H9 (cell line): ENCODE measurements at places on chromosomes 5 and 9. TPM values are rescaled to one million over a fixed set of nuclear protein-coding genes. Genes with fewer than 3 reads are reported as not detected.
A peak's percentile ranks its signal among the peaks of the same experiment; 100 is the strongest.

Gene FCN2
- total RNA-seq: not detected in 2 replicates

Gene MYO10
- total RNA-seq: 125 and 127 TPM in 2 replicates

Gene SHC3
- 1.3 and 1.8 TPM in 2 replicates for total RNA-seq

Gene RFESD
- total RNA-seq: 1.7 and 2.6 TPM in 2 replicates

Gene SHOC1
- not detected in 2 replicates for total RNA-seq

Gene CD274
- total RNA-seq: 0.13 TPM in 1 of 2 replicates, not detected in the other

Gene TMEM250
- 48.1 and 48.3 TPM in 2 replicates for total RNA-seq

Gene RIMOC1
- total RNA-seq: 42.7 and 43.3 TPM in 2 replicates

Gene SV2C
- total RNA-seq: 0.02 and 0.09 TPM in 2 replicates

Gene DIRAS2
- total RNA-seq: not detected in 2 replicates

DNA sequence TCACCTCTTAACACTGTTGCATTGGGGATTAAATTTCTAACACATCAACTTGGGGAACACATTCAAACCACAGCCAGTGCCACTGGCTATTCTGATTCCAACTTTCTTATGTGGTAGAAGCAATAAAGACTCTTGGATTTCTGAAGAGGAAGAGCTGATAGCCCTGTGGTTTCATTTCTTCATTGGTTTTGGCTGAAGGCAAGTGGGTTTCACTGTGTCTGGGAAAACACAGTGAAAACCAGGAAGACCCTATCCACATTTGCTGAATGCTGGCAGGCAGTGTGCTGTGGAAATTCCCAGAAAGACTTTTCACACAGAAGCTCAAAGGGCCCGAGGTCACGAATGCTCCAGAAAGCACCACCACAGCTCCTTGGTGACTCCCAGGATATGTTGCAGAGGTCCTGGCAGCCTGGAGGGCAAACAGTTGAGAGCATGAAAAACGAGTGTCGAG, 67.1 kb downstream of the DAPK1 start:
- DNase-seq: no peak

GRCh38 chr9:109604131-109604530, 106.0 kb upstream of the PTPN3 start:
- no peak for DNase-seq

DNA sequence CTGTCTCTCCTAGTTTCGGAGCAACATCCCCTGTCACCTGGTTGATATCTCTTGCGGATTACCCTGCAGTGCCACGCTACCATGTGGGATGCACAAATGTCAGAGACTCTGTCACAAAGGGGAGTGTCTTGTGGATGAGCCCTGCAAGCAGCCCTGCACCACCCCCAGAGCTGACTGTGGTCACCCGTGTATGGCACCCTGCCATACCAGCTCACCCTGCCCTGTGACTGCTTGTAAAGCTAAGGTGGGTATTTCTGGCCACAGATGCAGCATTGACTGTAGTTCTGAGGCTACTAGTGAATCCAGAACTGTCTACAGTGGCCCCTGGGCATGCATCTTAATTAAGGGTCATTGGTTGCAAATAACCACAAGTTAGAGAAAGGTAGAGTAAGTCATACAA, 50.8 kb downstream of the AQP7 start:
- DNase-seq: no peak

DNA sequence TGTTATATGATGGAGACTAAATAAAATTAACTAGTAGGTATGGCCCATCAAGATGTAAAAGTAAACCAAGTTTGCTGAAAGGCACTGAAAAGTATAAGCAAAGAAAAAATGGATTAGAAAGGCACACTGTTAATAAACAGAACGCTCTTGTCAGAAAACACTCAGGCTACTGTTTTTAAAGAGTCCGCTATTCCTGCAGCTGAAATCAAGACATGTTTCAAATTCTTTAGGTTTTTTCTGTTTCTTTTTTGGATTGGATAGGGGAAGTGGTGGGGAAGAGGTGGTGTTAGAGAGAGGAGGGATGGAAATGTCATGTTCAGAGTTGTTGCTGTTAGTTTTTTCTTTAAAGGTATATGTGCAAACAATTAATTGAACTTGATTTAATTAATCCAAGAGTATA, 17.5 kb downstream of the OSTF1 start:
- no peak for DNase-seq

GRCh38 chr5:176609724-176610434, at the start of gene GPRIN1:
Gene GPRIN1, minus strand, starts transcription at chr5:176610156. Its CDS starts 10,322 bp downstream, at chr5:176599834.
- peak; percentile 76 for DNase-seq

- no peak for DNase-seq
These were observed at the start of gene ADCY2 for GRCh38 chr5:7395947-7396712. Gene ADCY2, plus strand, starts transcription at chr5:7396138. Its CDS starts 159 bp downstream, at chr5:7396297.

- DNase-seq: no peak
These were observed 33.7 kb downstream of the NIM1K start for GRCh38 chr5:43225649-43226245.

GRCh38 chr9:134032456-134033222, 7.4 kb downstream of the BRD3OS start:
- DNase-seq: no peak

GRCh38 chr5:132417889-132418485, 48.5 kb downstream of the SLC22A5 start:
- DNase-seq: no peak

DNA sequence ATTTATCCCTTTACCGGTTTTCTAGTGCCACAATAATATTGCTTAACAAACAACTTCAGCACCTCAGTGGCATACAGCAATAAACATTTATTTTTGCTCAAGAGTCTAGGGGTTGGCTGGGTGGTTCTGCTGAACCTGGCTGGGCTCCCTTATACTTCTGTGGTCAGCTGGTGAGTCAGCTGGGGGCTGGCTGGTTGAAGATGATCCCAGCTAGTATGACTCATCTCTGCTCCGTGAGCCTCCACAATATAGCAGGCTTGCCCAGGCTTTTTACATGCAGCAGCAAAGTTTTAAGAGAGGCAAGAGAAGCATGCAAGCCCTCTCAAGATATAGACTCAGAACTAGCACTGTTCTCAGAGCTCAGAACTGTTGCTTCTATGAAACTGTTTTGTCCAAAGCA, 523.5 kb upstream of the CLINT1 start:
- peak; percentile 42 for DNase-seq

DNA sequence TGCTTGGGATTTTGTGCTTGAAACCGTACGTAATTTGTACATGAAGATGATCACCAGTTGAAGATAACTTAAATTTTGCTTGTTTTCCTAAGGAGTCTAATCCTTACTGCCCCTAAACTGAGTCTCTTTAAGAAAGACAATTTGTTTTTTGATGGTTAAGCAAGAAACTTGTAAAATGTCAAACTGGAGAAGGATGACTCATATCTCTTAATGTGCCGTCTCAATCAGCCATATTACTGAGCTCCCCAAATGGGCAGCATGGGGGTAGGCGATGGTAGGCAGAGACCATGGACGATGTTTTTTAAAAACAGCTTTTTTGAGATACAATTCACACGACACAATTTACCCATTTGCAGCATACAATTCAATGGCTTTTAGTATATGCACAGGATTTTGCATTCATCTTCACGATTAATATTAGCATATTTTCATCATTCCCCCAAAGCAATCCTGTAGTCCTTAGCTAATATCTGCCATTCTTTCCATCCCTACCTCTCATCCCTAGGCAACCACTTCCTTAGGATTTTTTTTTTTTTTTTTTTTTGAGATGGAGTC, 14.3 kb downstream of the ARHGAP26 start:
- DNase-seq: no peak

GRCh38 chr9:97807681-97808080, 45.3 kb upstream of the FOXE1 start:
- DNase-seq: no peak

- DNase-seq: no peak
These were observed 1350.1 kb upstream of the C9orf72 start for GRCh38 chr9:28923351-28923750.

GRCh38 chr5:39399135-39400036, 25.4 kb downstream of the DAB2 start:
- no peak for DNase-seq

DNA sequence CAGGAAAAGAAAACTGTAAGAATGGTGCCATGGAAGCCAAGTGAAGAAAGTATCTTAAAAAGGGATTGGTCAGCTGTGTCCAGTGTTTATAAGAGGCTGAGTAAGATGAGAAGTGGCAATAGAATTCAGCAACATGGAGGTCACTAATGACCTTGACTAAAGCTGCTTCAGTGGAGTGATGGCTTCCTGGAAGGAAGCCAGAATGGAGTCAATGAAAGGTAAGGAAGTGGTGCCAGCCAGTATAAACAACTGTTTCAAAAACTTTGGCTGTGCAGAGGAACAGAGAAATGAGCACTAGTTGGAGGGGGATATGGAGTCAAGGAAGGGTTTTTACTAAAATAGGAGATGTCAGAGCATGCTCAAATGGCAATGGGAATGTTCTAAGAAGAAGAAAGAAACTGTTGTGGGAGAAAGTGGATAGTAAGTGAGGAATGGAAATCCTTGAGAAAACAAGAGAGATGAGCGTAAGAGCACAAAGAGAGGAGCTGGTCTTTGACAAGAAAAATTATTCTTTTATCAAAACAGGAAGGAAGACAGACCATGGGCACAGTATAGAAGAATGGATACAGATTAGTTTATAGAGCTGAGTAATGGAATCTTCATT, 11.1 kb upstream of the NRG2 start:
- DNase-seq: no peak

GRCh38 chr9:94656200-94656599, 16.9 kb upstream of the FBP1 start:
- DNase-seq: no peak

DNA sequence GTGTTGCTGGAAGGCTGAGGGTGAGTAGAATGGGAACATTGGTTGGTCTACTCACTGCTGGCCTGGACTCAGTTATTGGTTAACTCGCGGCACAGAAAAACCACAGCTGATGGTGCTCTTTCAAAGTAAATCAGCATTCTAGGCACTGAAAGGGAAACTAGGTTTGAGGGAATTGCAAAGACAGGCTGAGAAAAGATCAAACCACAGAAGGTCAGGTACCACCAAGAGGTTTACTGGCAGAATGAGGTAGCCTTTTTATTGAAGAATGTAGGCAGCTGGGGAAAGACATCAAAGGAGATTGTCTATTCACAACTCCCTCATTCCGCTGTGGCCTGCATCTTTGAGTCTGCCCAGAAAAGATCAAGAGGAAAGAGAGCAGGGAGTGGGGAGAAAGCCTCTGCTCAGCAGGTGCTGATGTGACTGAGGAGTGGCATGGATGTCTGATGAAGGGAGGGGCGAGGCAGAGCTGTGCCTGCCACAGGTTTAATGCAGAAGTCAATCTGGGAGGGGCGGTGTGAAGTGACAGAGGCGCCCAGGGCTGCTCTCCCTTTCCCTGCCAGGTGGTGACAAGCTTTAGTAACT, 255.5 kb downstream of the MAN2A1 start:
- DNase-seq: no peak

DNA sequence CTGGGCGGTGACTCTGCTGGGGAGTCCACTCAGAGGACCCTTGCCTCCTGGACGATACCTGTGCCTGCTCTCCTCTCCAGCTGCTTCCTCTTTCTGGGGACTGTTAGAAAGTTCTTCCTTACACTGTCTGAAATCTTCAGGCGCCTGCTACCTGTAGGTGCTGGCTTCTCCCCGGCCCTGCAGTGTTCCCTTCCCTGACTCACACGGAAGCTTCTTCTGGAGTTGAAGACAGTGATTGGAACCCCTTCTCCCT, 562 bp downstream of the GSN start:
- DNase-seq: no peak

GRCh38 chr9:125755340-125755739, 8.2 kb downstream of the PBX3 start:
- DNase-seq: no peak

GRCh38 chr9:8733131-8733954, 933.8 kb upstream of the DMAC1 start:
- DNase-seq: peak; percentile 49

- no peak for DNase-seq
These were observed 299.8 kb downstream of the TLE1 start for GRCh38 chr9:81389569-81389993.

GRCh38 chr5:67693956-67694809, 497.6 kb upstream of the CD180 start:
- no peak for DNase-seq

GRCh38 chr9:86946201-86947145, 833 bp downstream of the GAS1 start:
- DNase-seq: peak; percentile 66

DNA sequence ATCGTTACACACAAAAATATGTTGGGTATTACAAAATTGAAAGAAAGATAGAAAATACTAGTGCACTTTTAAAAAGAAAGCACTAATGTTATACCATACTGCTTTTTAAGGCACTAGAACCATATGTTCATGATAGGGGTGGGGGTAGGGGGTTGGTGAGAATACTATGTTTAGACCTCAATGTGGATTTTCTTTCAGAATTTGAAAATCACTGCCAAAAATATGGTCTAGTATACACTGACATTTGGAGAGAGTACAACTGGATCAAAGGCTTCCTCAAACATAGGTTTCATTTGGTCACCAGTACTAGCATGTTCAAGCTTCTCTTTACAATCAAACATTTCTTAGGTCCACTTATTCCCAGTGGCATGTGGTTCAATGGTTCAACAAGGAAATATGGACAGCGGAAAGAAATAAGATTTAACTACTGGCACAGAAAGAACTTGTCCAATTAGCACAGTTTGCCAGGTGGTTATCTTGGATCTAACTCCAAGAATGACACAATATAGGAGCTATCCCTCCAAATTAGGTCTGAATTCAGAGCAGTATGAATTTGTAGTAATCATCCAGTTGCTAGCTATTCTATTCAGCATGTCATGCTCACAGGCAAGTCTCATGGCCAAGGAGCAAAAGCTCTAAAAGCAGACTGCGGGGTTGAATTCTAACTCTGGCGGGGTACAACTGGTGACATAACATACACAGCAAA, 139.3 kb downstream of the SLC24A2 start:
- DNase-seq: no peak

DNA sequence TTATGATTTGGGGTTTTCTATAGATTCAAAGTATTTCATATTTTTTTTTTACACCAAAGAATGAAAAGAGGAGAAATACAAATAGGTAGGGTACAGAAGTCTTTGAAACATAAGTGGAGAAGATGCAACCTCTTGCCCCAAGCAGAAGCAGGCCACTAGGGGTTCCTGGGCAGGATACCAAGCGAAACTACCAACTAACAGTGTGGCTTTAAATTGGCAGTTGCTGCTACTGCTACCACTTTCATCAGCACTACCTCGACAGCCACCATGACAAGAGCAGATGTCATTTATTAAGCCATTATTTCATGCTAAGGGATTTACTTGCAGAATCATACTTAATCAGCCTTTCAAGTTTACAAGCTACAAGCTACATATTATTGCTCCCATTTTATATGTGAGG, 288.1 kb downstream of the NR3C1 start:
- DNase-seq: no peak

- DNase-seq: no peak
These were observed 125.6 kb downstream of the LPAR1 start for GRCh38 chr9:110912419-110913291.

GRCh38 chr5:6083311-6083978, 294.9 kb downstream of the MED10 start:
- peak; percentile 58 for DNase-seq

- DNase-seq: no peak
These were observed 5.6 kb upstream of the CAMK2A start for GRCh38 chr5:150295172-150295634.

GRCh38 chr5:103086547-103086946, 33.4 kb downstream of the GIN1 start:
- DNase-seq: no peak
